ENCODE measurements at places on chromosomes 3 and 15.
A peak's percentile ranks its signal among the peaks of the same experiment; 100 is the strongest.

GRCh38 chr3:179297971-179298725, 24.7 kb upstream of the ZNF639 start:
- no peak overlapping the region for H3K4me3 ChIP-seq
- no peaks in the 10 kb centered on the region for H3K27me3 ChIP-seq
- no peak for DNase-seq
- H3K4me1 ChIP-seq, result no peaks in the 10 kb centered on the region
- no peaks in the 10 kb centered on the region for H3K36me3 ChIP-seq

DNA sequence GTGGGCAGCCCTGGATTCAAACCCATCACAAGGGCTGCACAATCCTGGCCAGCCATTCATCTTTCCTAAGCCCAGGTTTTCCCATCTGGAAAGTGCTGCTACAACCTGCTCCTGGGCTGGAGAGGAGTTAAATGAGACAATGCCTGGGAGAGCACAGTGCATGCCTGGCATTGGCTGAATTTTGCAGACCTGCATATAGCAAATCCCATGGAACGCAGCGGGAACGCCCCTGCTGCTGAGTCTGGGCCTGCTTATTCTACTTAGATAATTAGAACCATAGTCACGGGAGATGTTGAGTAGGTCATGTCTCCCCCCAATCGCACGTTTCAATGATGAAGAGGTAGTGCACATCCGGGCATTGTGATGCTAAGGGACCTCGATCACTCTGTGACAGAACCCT, 46.6 kb downstream of the ABTB1 start:
- no peaks in the 10 kb centered on the region for H3K4me1 ChIP-seq
- H3K36me3 ChIP-seq, result no peaks in the 10 kb centered on the region
- H3K4me3 ChIP-seq, result no peak overlapping the region
- DNase-seq, result no peak
- no peak overlapping the region for H3K27ac ChIP-seq
- H3K27me3 ChIP-seq, result no peaks in the 10 kb centered on the region

- no peak for DNase-seq
- H3K4me3 ChIP-seq, result no peak overlapping the region
- no peaks in the 10 kb centered on the region for H3K27me3 ChIP-seq
- no peak overlapping the region for H3K27ac ChIP-seq
- H3K4me1 ChIP-seq, result peaks cover 5% of the 10 kb centered on the region
- H3K36me3 ChIP-seq, result no peaks in the 10 kb centered on the region
These were observed 211.1 kb upstream of the ADAMTS9 start for GRCh38 chr3:64898941-64899340.

DNA sequence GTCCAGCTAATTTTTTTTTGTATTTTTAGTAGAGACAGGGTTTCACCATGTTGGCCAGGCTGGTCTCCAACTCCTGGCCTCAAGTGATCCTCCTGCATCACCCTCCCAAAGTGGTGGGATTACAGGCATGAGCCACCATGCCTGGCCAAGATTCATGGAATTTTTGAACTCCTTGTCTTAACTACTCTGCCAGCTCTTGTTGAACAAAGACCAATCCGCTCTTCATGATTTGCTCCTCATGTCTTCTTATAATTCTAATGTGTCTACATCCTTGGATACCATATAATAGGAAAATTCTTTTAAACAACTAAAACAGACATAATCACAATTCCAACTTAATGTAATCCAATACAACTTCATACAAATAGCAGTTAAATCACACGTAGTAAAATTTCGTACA, 21.3 kb downstream of the UBA5 start:
- no peaks in the 10 kb centered on the region for H3K36me3 ChIP-seq
- H3K4me3 ChIP-seq, result no peak overlapping the region
- H3K27ac ChIP-seq, result no peak overlapping the region

DNA sequence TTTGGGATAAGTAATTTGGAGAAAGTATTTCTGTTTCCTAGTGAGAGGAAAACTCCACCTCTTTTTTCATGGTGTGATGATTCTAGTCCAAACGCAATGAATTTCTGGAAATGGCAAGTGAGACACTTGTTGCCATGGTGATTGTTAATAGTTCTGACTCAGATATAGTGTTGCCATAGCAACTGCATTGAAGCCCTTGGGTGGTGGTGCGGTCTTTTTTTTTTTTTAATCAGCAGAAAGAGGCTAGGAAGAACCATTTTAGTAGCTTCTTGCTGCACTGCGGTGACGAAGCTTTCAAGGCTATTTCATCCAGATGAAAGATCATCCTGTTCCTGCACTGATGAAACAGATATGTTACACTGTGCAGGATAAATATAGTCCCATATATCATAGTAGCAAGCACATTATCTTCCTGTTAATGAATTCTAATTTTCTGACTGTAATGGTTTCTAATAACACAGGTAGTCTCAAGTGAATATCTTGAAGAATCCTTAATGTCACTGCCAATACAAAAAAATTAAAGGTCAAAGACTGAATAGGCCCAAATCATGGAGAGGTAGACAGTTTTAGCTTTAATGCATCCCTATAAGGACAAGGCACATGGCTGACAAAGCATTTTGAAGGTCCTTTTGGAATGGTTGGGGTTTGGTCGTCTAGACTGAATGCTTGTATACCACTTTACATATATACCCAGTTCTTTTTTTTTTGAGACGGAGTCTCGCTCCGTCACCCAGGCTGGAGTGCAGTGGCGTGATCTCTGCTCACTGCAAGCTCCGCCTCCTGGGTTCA, 125.1 kb upstream of the ZBTB20 start:
- H3K36me3 ChIP-seq, result no peaks in the 10 kb centered on the region
- no peak overlapping the region for H3K4me3 ChIP-seq
- no peak overlapping the region for H3K27ac ChIP-seq
- DNase-seq, result peak; percentile 52
